ENCODE measurements at places on chromosomes 3 and 15.

DNA sequence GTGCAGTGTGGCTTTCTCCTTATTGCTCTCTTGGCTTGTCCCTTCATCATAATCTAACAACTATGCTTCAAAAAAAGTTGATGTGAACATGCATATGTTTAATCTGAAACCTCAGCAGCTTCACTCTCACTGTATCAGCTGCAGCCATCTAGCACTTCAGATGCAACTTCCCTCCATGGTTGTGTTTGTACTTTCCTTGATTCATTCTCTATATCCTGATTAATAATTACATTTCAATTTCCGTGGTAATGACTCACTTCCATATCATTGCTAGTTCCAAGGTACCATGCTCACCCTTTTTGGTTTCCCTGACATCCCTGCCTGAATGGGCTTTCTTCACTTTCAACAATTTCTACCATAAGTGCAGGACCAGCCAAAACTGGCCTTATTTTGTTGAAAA, 51.2 kb downstream of the MDFIC2 start:
- no peak for DNase-seq

- no peak for DNase-seq
Measured at GRCh38 chr15:79608066-79608864, 176.1 kb downstream of the MINAR1 start.

GRCh38 chr3:167882057-167882667, 146.6 kb downstream of the SERPINI1 start:
- no peak for DNase-seq

DNA sequence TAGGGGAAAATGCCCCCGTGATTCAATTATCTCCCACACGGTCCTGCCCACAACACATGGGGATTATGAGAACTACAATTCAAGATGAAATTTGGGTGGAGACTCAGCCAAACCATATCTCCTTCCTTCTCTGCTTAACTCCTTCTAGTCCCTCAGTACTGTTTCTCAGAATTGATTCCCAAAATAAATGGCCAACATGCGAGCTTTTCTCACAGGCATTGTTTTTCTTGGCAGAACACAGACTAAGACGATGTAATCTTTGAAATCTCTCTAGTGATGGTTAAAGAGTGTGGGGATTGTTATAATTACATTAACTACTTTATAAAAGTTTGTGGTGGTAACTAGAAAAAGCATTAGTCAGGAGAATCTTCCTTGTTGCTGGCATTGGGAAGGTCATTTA, 366.5 kb downstream of the LPP start:
- no peak for DNase-seq

DNA sequence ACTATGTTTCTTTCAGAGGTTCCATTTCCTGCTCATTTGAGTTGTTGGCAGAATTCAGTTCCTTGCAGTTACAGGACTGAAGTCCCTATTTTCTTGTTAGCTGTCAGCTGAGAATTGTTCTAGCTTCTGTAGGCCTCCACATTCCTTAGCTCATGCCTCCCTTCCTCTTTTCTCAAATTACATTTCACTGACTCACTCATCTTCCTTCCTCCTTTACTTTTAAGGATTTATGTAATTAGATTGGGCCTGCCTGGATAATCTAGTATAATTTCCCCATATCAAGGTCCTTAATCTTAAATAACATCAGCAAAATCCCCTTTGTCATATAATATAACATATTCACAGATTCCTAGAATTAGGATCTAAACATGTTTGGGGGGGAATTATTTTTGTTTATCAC, 40.6 kb upstream of the RBMS3 start:
- no peak for DNase-seq

GRCh38 chr15:26013981-26014380, 150.9 kb upstream of the ATP10A start:
- DNase-seq = no peak

- no peak for DNase-seq
Measured at GRCh38 chr3:76582098-76582497, 457.8 kb upstream of the ROBO2 start.

GRCh38 chr15:28106294-28107110, 7.4 kb upstream of the OCA2 start:
- peak; percentile 38 for DNase-seq

- no peak for DNase-seq
Measured at GRCh38 chr15:68774120-68774519, 46.6 kb downstream of the ANP32A start.

DNA sequence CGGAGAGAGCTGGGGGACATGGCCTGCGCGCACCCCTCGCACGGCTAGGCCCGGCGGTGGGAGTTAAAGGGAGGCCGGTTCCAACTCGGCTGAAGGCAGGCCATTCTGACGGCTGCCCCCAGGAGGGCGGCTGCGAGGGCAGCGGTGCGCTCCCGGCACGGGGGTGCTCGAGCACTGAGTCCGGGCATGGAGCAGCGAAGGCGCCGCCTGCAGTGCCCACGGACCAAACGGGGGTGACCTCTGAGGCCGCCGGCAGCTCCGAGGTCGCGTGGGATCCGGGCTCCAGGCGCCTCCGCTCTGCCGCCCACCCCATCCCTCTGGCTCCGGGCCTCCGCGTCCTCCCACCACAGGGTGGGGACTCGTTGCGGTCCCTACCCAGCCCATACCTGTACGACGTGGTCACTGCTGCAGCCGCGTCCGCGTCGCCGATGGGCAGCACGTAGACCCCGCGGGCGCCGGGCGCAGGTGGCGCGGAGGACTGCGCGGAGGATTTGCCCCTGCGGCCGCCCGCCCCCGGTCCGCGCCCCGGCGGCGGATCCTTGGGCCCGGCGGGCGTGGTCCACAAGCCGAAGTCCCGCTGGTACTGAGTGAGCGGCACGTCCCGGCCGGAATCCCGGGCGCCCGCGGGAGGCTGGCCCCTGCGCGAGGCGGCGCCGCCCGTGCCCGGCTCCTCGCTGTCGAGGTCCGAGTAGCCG, 469 bp downstream of the MAP6D1 start:
- peak; percentile 53 for DNase-seq

DNA sequence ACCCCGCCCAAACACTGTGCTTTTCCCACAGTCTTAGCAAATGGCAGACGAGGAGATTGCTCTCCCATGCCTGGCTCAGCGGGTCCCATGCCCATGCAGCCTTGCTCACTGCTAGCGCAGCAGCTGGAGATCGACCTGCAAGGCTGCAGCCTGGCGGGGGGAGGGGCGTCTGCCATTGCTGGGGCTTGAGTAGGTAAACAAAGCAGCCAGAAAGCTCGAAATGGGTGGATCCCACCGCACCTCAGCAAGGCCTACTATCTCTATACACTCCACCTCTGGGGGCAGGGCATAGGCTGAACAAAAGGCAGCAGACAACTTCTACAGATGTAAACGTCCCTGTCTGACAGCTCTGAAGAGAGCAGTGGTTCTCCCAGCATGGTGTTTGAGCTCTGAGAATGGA, 27.2 kb upstream of the WDR5B start:
- no peak for DNase-seq

- peak; percentile 59 for DNase-seq
Measured at GRCh38 chr3:187744169-187745151, 808 bp downstream of the BCL6 start.

DNA sequence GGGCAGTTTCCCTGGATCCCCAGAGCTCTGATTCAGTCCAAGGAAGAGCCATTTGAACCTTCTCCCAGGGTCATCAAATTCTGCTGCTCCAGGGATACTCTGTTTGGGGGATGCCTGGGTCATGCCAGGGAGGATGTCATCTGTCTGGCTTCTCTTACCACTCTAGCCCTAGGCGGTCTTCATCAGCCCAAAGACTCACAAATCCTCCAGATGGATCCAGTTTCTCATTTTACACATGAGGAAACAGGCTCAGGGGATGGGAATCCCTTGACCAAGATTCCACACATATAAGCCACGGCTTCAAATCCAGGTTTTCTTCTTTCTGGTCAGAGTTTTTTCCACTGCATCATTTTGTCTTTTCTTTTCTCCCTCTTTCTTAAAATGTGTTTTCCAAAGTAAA, 36.7 kb downstream of the SLC28A1 start:
- no peak for DNase-seq

DNA sequence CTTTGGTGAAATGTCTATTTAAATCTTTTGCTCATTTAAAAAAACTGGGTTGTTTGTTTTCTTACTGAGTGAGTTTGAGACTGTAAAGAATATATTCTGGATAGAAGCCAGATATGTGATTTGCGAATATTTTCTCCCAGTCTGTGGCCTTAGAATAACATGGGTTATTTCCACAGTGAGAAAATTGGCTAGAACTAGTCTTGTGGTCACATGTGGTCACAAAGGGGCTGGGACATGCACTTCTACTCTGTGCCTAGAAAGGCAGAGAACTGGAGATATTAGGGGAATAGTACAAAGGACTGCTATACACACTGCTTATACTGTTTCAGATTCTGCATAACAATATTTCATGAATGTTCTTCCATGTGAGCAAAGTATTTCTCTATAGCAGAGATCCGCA, 79.9 kb upstream of the RGMA start:
- DNase-seq = no peak

GRCh38 chr3:111414531-111414930, 127.5 kb upstream of the CD96 start:
- DNase-seq = no peak

DNA sequence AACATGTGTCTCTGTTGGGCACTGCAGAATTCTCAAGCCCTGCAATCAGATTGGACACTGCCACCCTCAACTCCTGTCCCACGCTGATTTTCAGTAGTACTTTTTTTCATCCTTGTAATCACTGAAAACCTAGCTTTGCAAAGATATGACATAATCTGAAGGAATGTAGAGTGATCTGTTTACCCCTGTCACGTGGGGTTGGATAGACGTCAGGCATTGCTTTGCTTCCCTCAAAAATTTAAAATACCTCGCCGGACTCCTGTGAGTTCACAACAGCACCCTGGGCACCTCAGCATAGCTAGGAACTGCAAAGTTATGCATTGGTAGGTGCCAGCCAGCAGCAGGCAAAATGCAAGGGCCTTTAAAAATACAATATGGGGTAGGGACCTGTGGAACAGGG, 71.1 kb upstream of the OXTR start:
- DNase-seq = no peak

GRCh38 chr3:172096881-172097420, 57.6 kb downstream of the FNDC3B start:
- no peak for DNase-seq

- peak; percentile 13 for DNase-seq
Measured at GRCh38 chr15:84929795-84930603, 45.5 kb downstream of the SLC28A1 start.

DNA sequence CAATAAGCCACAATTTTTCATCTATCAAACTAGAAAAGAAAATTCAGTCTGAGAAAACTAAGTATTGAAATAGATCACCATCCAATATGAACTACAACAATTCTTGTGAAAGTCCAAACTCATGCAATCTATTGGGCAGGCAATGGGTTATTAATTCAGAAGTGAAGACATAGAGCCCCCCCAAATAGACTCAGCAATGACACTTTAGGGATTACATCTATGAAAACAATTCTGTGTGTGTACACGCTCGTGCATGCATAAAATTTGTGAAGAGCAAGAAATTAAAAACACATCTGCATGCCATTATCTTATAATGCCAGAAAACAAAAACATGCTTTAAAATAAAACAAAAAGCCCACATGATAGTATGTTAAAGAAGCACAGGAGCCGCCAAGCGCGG, 151.3 kb downstream of the NR1I2 start:
- DNase-seq = no peak

GRCh38 chr3:146903927-146904326, 298.8 kb upstream of the PLSCR5 start:
- no peak for DNase-seq

DNA sequence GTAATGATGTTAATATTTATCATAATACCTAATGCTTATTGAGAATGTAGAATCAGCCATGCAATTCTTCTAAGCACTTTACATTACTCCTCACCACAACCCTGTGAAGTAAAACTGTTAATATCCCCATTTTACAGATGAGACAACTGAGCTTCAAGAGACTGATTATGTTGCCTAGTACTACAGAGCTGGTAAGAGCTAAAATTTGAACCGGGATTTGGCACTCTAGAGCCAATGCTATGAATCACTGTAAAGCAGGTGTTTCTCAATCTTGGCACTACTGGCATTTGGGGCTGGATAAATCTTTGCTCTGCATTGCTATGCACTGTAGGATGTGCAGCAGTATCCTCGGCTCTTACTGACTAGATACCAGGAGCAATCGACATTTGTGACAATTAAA, 367.7 kb downstream of the MAGI1 start:
- no peak for DNase-seq

- no peak for DNase-seq
Measured at GRCh38 chr15:50905055-50905454, 3.4 kb upstream of the AP4E1 start.

DNA sequence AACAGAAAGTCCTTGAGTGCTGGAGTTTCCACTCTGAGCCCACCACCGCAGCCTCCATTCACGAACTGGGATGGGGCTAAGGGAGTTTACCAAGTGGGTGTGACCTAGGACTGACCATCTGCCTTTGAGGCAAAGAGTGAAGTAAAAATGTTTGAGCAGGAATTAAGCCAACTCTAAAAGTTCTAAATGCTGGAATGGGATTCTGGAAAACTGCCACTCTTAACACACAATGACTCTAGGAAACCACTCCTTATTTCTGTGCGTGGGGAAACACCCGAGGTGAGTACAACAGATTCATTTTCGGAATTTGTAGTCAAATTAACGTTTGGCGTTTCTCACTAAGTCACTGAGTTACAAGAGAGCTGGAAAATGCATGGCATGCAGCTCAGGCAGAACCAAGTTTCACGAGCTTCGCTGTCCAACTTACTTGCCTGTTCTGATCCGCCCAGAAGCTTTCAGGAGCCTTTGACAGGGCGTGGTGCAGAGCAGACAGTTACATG, 31.6 kb downstream of the ISL2 start:
- no peak for DNase-seq

GRCh38 chr15:60469893-60470641, 8.9 kb downstream of the ICE2 start:
- no peak for DNase-seq

GRCh38 chr3:156383441-156384025, 171.4 kb downstream of the SSR3 start:
- DNase-seq = no peak

DNA sequence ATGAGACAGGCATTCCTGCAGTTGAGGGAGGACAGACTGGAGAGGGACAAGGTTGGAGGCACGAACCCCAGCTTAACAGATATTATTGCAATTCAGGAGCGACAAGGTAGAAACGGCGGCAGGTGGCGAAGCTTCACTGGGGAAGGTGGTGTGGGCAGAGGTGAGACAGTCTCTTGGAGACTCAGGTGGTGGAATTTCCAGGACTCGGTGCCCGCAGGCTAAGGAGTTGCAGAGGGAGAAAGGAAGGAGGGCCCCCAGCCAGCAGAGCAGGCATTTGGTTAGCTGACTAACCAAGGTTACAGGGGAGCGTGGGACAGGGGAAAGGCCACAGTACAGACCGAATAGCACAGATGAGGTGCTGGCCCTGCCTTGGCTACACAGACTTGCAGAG, 3.0 kb downstream of the FAM174B start:
- DNase-seq = no peak

DNA sequence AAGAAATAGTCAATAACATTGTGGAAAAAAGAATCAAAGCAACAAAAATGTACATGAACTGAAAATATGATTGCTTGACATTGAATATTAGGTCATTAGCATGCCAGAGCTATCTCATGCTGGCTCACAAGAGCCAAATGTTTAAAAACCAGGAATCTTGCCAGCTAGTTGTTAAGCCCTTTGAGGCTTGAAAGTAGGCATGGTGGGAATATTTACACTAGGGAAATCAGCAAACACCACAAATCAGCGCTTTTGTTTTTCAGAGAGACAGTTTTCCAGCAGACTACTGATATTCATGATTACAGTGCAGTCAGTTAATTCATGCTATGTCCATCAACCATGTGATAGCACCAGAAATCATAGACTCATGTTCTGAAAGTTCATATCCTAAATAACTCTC, 144.8 kb downstream of the ARPP21 start:
- no peak for DNase-seq

- no peak for DNase-seq
Measured at GRCh38 chr3:61078048-61078752, 173.1 kb downstream of the FHIT start.

Data from activated T-cell treated with anti-CD3 and anti-CD28 coated beads, Interleukin-2, amount 50 U/mL, for 72 hours (primary cell).